NCI-H1930 (cell line): ENCODE measurements at places on chromosomes 6 and 20.

- DNase-seq = no peak
Measured at GRCh38 chr6:133983099-133983939, 30.3 kb downstream of the TBPL1 start.

- no peak for DNase-seq
Measured at GRCh38 chr6:130794738-130795137, 32.5 kb upstream of the SMLR1 start.

GRCh38 chr6:11810039-11810541 is 31.5 kb upstream of the ADTRP start:
- DNase-seq = no peak

DNA sequence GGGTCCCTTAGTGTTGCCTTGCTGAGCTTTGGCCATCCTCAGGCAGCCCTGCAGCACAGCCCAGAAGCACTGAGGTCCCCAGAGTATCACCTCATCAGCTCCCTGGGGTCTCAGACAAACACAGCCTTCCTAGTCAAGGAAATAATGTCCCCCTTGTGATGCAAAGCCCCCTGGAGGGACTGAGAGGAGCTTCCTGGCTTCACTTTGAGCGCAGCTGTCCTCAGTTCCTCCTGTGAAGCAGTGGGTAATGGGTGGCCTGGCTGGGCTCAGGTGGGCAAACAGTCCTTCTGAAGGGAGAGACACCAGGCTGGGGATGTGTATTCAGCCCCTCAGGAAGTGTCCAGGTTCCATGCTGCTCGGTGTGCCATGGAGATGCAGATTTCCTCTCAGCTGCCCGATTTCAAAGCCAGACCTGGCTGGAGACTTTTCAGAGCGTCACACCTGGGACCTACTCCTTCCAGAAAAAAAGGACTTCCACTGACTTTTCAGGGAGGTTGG is 79.2 kb upstream of the FOXA2 start:
- no peak for DNase-seq

DNA sequence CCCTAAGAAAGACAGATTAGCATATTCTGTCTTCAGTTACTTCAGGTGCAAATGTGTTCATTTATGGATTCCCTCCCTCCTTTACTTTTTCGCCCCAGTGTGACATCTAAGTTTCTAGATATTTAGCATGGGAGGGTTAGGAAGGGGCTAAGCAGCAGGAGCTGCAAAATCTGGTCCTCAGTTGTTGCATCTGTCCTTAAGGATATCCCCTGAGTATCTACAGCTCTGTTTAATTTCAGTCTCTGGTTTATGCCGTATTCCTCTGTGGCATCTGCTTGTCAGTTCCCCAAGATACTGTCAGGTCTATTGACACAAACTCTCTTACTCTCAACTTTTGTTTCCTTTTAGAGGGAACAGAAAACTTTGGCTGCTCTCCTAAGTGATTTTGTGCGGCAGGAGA is 754.6 kb upstream of the MAP3K7 start:
- DNase-seq = no peak

- no peak for DNase-seq
Measured at GRCh38 chr6:47203266-47203937, 106.3 kb downstream of the TNFRSF21 start.

GRCh38 chr20:21102603-21103311 is 3.4 kb downstream of the LINC00237 start:
- DNase-seq = no peak

GRCh38 chr6:132961610-132962009 is 147.2 kb downstream of the RPS12 start:
- no peak for DNase-seq

- no peak for DNase-seq
Measured at GRCh38 chr6:142420802-142421201, 119.0 kb downstream of the ADGRG6 start.

GRCh38 chr6:99138445-99138844 is 190.7 kb upstream of the FBXL4 start:
- peak; percentile 69 for DNase-seq

- DNase-seq = no peak
Measured at GRCh38 chr20:58471193-58472164, 43.7 kb downstream of the APCDD1L start.

DNA sequence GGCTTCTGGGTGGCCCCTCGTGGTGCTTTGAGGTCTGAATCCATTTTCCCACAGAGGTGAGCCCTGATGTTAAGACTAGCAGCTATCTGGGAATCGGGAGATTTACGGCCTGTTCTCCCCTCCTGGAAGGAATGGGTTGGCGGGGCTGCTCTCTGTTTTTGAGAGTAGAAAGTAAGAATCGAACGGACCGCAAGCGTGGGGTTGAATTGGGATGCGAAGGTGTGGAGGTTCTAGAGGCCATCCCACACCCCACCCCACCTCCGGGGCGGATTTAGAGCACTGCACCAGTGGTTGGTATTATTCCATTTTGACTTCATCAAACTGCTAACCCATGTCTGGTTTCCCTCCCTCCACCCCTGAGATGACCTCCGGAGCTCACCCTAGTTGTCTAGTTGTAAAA is 11.5 kb downstream of the PYGB start:
- no peak for DNase-seq

DNA sequence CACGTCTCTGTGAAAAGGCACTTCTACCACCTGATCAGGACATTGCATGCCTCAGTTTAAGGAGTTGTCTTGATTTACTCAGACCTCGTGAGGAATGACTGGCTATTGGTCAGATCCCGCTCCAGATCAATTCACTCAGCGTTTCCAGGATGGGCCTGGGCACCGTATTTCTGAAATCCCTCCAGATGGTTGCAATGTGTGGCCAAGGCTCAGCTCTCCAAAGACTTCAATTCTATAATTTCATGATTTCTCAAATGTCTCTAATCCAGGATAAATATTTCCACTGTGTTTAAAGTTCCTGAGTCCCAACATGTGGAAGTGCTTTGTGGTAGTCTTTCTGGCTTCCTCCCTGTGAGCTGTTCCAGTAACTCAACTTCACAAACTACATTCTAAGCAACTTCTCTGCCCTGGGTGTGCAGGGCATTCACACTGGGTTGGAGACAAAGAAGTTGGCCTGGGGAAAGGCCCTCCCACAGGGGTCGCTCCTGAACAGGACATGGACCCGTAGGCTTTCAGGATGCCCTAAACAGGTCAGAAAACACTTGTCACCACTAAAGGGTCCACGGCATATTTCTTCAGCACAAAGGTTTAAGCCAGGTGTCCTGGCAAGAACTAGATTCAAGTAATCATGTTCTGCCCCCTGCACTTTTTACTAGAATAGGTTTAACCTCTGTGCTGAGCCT is 212.1 kb downstream of the WDR27 start:
- DNase-seq = no peak

GRCh38 chr6:117947234-117947633 is 40.2 kb downstream of the SLC35F1 start:
- no peak for DNase-seq

GRCh38 chr6:134517145-134517658 is 199.3 kb upstream of the SGK1 start:
- DNase-seq = no peak

DNA sequence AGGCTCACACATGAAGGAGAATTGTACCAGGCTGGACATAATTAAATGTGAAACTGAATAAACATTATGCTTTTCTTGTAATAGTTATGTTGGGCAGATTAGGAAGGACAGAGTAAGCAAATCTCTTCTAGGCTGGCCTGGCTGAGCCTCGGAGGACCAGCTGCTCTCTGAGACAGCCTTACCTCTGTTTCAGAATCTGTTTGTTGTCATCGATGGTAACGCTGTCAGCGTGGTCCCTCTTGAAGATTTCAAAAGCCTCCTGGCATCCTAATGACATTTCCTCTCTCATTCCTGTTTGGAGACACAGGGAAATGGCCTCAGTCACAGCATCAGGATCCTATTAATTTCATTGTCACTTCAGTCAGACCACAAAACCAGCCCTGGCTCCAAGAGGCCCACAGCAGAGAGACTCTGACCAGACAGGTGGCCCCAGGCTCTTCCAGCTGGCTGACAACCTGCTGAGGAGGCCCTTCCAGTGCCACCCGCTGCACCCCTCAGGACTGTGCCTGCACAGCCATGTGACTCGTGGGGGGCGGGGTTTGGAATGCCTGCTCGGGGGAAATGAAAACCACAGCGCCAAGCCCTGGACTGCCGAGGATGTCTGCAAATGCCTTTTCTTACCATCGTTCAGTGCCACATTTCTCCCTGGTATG is 108.5 kb upstream of the KCNK16 start:
- DNase-seq = no peak

DNA sequence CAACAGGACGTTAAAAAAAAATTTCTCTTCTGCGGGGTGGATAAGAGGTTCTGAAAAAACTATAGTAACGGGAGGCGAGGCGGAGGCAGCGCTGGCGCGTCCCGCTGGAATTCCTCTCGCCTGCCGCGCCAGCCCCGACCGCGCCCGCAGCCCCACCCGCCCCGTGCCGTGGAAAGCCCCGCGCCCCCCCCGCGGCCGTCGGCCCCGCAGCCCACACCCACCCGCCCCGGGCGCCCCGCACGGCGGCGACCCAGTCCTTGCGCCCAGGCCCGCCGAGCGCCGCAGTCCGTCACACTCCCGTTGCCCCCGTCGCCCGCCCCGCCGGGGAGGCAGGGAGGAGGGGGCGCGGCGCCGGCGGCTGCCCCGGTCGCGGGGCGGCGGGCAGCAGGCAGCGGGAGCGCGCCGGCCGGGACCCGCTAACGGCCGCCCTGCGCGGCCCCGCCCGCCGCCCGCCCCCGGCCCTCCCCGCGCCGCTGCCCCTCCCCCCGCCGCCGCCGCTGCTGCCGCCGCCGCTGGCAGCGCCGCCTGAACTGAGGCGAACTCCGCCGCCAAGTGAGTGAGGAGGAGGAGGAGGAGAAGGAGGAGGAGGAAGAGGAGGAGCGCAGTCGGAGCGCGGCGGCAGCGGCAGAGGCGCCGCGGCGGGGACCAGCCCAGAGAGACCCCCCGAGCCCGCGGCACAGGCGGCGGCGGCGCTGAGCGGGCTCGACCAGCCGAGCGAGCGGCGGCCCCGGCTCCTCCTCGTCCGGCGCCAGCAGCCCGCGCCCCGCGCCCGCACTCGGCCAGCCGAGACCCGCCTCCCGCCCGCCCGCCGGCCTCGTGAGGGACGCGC is at the start of gene QKI:
QKI (plus strand) TSS at position 602 of the 829 bp plus-strand sequence. CDS start 476 bp downstream, outside the sequence.
- peak; percentile 48 for DNase-seq

DNA sequence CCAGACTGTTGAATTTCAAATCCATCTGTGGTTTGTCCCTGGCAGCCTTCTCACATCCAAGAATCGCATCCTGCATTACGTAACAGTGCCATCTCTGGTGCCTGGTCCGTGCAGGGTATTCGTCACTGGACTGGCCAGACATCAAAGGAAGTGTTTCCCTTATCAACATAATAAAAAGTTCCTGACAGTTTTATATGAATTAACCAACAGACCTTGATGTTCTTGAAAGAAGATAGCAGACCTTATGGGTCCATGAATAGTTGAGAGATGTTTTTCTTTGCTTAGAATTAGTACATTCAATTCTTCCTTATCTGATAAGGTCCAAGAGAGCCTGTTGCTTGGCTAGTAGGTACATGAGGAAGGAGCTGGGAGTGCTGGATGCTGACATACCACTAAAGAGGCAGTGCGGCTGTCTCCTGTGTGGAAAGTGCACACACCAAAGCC is 77.6 kb downstream of the PHACTR2 start:
- DNase-seq = no peak

DNA sequence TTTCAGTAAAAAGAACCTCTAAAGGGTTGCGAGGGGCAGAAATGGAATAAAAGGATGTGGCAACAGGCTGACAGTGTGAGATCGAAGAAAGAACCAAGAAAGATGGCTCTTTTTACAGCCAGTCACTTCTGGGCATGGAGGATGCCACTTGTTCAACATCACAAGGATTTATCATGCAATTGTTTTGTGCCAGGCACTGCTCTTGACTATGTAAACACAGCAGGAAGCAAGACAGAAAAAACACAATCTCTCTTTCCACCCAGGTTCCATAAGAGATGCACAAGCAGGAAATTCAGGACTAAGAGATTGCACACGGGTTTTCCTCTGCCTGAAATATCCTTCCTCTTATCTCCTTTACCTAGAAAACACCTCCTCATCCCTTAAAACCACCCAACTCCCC is 38.0 kb downstream of the FOXA2 start:
- DNase-seq = no peak

DNA sequence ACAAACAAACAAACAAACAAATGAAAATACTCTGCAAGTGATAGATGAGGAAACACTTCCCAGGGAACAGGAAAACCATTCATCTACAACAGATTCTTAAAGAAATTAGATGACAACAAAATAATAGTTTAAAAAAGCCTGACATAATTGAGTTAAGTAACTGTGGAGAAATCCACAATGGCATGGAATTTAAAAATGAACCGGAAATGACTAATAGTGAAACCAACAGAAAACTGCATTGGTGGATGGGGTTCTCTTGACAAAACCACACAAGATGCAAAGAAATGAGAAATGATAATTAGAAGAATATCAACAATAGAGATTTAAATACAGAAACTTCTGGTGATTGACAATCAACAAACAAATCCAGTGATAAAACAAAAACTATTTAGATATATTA is 785.6 kb downstream of the QKI start:
- DNase-seq = no peak

DNA sequence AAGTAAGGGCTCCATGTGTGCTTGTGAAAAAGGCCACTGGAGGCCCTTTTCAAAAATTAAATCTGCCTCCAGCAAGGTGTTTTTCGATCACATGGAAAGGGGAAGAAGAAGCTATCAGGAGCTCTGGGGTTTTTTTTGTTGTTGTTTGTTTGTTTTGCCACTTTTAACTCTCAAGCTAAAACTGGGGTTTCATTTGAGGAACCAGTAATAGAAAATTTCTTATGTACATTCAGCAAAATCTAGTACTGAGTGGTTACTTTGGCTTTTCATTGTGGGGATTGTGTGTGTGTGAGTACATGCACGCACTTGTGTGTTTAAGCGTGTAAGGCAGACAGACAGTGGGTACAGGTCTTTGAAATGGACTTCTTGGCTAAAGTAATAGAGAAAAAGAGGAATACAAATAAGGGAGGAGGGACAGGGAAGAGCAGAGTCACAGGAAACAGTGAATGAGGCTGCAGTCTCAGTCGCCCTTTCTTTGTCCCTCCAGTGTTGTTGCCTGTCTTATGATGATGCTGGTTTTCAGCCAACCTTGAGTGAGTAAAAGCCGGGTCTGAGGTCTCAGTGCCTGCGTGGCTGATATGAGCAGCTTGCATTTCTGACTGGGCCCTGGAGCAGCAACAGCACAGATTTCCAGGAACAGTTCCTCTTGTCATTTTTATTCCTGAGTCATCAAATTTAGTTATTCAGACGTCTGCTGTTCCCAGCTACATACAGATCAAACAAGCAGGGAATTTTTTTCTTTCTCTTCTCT is 26.2 kb downstream of the SLC16A10 start:
- DNase-seq = no peak
